ENCODE measurements at places on chromosomes 12 and 14.

- DNase-seq: no peak
Observed at GRCh38 chr12:68119250-68119649, 40.3 kb downstream of the IFNG start.

- no peak for DNase-seq
Observed at GRCh38 chr12:10025236-10025635, 5.2 kb upstream of the CLEC9A start.

DNA sequence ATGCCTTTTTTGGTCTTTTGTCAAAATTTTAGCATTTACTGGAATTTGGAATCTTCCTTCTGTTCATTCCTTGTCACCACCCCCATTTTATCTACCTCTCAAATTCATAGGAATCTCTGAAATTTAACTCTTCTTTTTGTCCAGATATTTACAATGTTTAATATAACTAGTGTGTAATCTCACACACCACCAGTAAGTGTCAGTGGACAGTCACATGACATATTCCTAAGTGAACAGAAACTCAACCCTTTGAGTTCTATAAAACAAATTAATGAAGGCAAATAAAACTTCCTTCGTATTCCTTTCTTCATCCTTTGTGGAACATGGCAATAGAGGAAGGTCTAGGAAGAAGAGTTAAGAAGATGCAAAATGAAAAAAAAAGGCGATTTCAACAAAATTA, 26.6 kb downstream of the ATF7 start:
- DNase-seq: no peak

DNA sequence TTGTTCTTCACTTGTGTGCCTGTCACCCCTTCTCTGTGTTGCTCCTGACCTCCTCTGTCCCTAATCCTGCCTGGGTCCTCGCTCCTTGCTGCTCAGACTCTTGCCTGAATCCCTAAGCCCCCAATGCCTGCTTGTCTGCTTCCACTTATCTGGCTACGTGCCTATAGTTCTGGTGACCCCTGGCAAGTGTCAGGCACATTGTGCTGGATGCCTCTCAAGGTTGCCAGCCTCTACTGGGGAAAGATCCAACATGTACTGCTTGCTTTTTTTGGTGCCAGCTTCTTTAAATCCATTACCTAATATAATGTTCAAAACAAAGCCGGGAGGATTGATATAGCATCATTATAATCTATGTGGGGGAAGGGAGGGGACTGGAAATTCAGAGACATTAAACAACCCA, 448.0 kb upstream of the CCDC196 start:
- no peak for DNase-seq

- no peak for DNase-seq
Observed at GRCh38 chr12:26239122-26239851, 43.9 kb downstream of the SSPN start.

GRCh38 chr12:89238593-89238992, 113.7 kb downstream of the DUSP6 start:
- no peak for DNase-seq

- no peak for DNase-seq
Observed at GRCh38 chr12:215116-215515, 1.2 kb upstream of the SLC6A12 start.

- no peak for DNase-seq
Observed at GRCh38 chr12:56551070-56551469, 29.4 kb downstream of the RBMS2 start.

DNA sequence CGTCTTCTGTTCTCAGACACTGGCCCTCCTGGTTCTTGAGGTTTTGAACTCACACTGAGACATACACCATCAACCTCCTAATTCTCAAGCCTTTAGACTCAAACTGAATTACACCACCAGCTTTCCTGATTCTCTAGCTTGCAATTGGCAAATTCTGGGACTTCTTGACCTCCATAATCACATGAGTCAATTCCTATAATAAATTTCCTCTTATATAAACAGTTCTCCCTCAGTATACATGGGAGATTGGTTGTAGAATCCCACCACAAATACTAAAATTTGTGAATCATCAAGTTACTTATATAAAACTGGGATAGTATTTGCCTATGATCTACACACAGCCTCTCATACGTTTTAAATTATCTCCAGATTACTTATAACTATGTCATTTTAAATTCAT, 162.2 kb downstream of the DIO2 start:
- DNase-seq: no peak

DNA sequence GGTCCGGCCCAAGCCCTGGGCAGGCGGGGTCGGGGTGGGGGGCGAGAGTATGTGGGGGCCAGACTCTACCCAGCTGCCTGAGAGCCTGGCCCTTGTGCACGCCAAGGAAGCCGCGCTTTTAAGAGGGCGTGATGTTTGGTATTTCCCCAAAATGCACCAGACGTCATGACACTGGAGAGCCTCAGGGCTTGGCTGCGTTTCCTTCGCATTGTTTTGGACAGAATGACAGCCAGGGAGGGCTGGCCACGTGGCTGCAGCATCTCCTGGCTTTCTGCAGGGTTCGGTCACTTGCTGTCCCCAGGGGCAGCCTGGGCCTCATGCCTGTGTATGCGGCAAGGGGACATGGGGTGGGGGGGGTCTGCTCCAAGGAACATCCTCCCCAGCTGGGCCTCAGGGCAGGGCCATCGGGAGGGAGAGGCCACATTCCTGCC, 16.1 kb upstream of the NUDT14 start:
- DNase-seq: no peak

GRCh38 chr12:4478933-4479332, 33.3 kb upstream of the FGF6 start:
- no peak for DNase-seq

DNA sequence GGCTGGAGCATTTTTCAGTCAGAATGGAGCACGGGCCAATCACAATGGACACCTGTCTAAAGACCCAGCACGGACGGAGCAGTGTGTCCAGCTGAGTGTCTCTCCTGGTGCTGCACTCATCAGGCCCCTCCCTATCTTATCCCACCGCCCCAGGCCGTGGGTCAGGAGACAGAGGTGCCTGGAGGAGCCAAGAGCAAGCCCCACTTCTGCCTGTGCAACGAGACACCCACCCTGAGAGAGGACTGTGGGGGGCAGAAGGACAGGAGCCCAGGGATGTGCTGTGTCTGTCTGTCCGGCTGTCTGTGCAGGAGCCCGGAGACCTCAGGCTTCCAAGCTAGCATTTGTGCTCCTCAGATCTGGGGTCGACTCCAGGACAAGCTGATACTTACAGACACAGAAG, 69.6 kb upstream of the SFSWAP start:
- no peak for DNase-seq

- no peak for DNase-seq
Observed at GRCh38 chr14:77086951-77087350, 11.1 kb upstream of the CIPC start.

GRCh38 chr14:55085060-55085660, 33.7 kb downstream of the MAPK1IP1L start:
- no peak for DNase-seq

- DNase-seq: no peak
Observed at GRCh38 chr12:104150416-104150815, 12.4 kb upstream of the NFYB start.

GRCh38 chr12:123384318-123384993, 524 bp downstream of the KMT5A start:
- DNase-seq: no peak

All from stimulated activated CD8-positive, alpha-beta memory T cell treated with anti-CD3 and anti-CD28 coated beads, Interleukin-4, amount 100 ng/mL, for 4 hours (primary cell).